ENCODE measurements at places on chromosomes 11 and 22.

DNA sequence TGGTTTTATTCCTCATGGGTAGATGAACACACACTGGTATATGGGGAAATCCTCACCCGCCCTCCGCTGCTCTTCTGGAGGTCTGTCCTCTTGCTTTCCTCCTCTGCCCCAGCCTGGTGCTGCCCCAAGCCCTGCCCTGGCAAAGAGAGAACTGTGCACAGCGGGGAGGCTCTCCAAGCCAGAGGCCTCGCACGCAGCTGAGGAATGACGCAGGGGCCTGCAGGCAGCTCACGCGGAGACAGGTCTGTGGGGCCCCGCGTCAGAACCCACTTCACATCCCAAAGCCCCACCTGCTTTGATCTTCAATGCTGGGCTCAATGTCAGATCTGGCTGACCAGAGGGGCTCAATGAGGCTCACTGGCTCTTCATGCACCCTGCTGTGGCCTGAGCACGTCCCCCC, 10.0 kb downstream of the GATD1 start:
- DNase-seq = no peak

DNA sequence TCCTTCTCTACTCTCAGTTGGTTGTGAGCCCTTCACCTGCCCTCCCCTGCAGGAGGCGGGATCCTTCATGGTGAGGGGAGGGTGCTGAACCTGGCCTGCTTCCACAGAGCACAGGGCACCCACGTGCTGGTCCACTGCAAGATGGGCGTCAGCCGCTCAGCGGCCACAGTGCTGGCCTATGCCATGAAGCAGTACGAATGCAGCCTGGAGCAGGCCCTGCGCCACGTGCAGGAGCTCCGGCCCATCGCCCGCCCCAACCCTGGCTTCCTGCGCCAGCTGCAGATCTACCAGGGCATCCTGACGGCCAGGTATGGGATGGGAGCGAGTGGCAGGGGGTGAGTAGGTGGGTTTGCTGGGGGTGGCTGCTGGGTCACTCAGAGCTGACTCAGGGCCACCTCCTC, 6.3 kb downstream of the SSH3 start:
- no peak for DNase-seq

GRCh38 chr11:73226297-73227006, 8.4 kb downstream of the P2RY2 start:
- peak; percentile 49 for DNase-seq

- no peak for DNase-seq
Observed at GRCh38 chr11:93000511-93001476, 31.3 kb downstream of the MTNR1B start.

- DNase-seq = peak; percentile 82
Observed at GRCh38 chr11:44309478-44310205, at the start of gene ALX4. ALX4 (minus strand) TSS chr11:44310139; CDS start chr11:44310062, 77 bp downstream.

DNA sequence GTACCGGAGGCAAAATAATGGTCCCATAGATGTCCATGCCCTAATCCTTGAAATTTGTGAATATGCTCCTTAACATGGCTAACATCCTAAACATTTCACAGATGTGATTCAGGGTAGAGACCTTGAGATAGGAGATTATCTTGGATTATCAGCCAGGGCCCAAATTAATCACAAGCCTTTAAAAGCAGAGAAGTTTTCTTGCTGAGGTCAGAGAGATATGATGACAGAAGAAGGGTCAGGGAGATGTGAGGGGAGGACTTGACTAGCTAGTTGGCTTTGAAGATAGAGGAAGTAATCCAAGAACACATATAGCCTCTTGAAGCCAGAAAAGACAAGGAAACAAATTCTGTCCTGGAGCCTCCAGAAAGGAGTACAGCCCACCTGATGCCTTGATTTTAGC, 19.1 kb upstream of the FDX1 start:
- no peak for DNase-seq

- peak; percentile 98 for DNase-seq
Observed at GRCh38 chr11:6612213-6613041, at the start of gene TAF10. TAF10 (minus strand) TSS chr11:6612216; CDS start chr11:6612189, 27 bp downstream.

DNA sequence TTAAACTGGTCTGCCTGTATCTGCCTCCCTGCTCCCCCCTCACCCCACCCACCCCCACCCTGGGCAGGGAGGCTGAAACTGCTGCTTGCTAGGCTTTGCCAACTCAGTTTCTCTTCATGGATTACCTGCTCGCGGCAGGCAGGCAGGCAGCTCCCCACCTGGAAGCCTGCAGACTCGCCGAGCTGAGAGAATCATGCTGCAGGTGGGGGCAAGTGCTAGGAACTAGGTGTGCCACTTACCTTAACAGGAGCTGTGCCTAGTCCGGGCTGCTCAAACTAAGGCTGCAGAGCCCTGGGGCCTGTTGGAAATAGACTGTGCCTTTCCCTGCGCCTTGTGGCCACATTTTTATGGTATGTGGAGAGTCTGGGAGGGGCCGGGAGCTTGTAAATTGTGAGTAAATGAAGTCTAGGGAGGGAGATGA, 30.3 kb downstream of the MARK2 start:
- DNase-seq = no peak

- peak; percentile 30 for DNase-seq
Observed at GRCh38 chr22:39721206-39722031, 150.9 kb downstream of the CACNA1I start.

- no peak for DNase-seq
Observed at GRCh38 chr11:2265396-2265795, 5.0 kb downstream of the ASCL2 start.

DNA sequence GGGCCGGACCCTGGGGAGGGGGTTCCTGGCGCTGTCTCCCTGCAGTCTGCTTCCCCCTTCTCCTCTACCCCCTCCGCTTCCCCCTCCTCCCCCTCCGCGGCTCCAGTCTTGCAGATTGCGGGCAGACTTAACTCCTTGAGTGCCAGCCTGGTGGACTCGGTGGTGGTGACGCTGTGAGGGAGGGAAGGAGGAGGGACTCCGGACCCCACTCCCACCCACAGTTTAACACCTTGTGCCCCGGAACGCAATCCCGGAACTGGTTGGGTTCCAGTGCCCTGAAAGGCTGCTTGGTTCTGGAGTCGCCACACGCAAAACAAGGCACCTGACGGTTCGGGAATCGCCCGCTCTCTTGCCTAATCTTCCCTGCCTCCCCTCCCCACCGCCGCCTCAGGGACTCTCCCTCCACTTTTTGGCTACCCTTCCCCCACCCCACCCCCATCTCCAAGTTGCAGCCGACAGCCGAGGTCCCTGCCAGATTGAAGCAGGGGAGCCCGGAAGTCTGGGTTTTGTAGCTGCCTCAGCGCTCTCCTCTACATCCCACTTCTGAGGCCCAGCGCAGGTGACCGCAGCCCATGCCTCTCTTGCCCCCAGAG, 3.9 kb upstream of the BCL9L start:
- no peak for DNase-seq

DNA sequence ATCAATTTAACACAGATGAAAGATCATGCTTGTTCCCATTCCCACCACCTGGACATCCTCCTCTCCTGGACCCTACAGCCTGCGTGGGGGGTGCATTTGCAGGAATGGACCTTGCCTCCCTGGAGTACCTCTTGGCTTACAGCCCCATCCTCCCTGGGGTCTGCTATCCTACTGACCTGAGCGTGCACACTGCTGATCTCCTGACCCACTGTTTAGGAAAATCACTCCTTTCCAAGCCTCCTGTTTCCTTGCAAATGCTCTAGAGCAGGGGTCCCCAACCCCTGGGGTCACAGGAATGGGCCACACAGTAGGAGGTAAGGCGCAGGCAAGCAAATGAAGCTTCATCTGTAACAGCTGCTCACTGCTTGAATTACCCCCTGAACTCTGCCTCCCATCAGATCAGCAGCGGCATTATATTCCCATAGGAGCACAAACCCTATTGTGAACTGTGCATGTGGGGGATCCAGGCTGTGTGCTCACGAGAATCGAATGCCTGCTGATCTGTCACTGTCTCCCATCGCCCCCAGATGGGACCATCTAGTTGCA, 88.2 kb upstream of the SEPTIN5 start:
- no peak for DNase-seq

DNA sequence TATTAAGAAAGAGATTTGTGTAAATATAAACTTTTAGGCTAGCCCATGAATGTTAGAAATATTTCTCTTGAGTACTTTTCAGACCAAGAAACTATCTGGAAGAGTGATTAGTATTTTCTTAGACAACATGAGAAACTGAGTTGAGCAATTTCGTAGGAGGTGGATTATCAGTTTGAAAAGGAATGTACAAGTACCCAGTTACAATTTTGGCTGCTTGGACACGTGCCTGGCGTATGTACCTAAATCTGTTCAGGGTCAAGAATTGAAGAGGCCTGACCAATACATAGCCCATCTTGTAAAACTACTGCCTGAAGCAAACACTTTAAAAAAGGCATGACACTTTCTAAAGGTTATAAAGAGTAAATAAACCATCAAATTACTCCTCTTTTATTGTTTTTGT, 71.1 kb downstream of the CCDC73 start:
- no peak for DNase-seq

DNA sequence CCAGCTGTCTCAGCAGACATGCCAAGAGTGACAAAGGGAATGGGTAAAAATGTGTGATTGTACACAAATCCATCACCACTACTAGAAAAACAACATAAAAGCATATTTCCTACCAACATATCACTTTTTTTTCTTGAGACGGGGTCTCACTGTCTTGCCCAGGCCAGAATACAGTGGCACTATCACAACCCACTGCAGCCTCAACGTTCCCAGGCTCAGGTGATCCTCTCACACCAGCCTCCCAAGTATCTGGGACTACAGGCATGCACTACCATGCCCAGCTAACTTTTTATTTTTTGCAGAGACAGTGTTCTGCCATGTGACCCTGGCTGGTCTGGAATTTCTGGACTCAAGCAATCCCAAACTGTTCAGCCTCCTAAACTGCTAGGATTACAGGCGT, 5.2 kb downstream of the MTMR2 start:
- DNase-seq = no peak

GRCh38 chr11:13061294-13061990, 52.3 kb downstream of the RASSF10 start:
- DNase-seq = no peak

GRCh38 chr11:11822946-11823345, 18.8 kb upstream of the USP47 start:
- no peak for DNase-seq

GRCh38 chr11:2220173-2220771, 48.7 kb upstream of the TH start:
- no peak for DNase-seq

- no peak for DNase-seq
Observed at GRCh38 chr11:58134151-58134550, 8.8 kb upstream of the OR9I1 start.
